ENCODE measurements at places on chromosomes 1 and 21.

- DNase-seq = no peak
Observed at GRCh38 chr1:118100686-118101514, 84.1 kb downstream of the SPAG17 start.

GRCh38 chr1:175918364-175918801 is 175.0 kb upstream of the TNR start:
- no peak for DNase-seq

DNA sequence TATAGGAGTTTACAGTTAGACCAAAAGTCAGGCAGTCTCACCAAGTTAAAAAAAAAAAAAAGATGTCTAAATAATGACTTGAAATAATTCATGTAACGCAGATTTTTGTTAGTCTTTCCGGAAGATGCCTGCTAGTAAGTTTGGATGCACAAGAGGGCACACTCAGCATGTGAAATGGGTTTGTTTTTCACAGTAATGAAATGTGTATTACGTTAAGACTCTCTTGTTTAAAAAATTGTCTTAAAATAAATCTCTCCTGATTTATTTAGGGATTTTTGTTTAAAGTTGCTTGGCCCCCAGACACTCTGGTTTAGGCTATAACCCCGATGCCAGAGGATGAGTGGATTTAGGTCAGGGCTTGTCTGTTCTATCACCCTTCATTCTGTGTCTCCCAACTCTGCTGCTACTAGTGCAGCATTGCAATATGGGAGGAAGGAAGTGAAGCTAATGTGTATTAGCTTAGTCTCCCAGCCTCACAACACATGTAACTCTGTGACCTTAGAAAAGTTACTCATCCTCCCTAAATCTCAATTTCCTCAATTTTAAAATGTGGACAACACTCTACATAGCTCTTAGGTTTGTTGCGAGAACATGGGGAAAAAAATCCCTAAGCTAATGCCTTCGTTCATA is 25.7 kb downstream of the CTH start:
- DNase-seq = no peak

DNA sequence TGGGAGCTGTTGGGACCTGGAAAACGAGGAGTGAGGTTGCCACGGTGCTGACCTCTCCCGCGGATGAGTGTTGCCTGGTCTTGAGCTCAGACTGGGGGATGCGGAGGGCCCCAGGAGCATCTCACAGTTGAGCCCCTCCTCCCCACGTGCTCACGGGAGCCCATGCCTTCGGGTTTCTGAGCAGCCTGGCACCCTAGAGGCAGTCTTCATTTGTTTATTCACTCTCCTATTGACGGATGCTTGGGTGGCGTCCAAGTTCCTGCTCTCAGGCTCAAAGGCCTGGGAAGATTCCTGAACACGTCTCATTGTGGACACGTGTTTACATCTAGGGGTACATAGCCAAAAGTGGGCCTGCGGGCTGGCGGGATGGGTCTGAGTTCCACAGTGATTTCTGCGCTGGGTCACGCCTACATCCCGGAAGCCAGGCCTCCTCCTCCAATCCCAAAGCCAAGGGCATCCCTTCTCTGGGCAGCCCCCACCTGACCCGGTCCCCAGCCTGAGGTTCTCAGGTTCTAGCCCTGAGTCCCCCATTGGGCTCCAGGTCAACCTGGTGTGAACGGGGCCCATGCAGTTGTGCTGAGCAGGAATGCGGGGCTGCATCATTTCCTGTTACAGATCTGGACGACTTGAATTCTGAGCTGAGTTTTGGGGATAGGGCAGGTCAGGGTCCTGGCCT is 14.7 kb downstream of the WNT3A start:
- no peak for DNase-seq

DNA sequence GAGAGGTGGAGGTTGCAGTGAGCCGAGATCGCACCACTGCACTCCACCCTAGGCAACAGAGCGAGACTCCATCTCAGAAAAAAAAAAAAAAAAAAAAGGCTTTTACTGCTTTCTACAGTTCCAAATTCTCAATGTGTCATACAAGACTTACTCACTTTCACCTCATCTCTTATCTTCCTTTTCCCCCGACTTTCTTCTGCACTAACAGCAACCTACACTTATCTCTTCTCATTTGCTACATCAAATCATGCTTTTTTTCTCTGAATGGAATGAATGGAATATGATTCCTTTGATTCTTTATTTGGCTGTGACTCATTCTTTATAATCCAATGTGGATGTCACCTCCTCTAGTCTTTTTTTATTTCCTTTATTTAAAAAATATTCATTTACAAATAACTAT is 168.4 kb upstream of the DMRTA2 start:
- DNase-seq = no peak

GRCh38 chr1:178986204-178986603 is 39.5 kb upstream of the FAM20B start:
- DNase-seq = no peak

GRCh38 chr1:47367651-47368050 is 34.1 kb downstream of the CMPK1 start:
- no peak for DNase-seq

DNA sequence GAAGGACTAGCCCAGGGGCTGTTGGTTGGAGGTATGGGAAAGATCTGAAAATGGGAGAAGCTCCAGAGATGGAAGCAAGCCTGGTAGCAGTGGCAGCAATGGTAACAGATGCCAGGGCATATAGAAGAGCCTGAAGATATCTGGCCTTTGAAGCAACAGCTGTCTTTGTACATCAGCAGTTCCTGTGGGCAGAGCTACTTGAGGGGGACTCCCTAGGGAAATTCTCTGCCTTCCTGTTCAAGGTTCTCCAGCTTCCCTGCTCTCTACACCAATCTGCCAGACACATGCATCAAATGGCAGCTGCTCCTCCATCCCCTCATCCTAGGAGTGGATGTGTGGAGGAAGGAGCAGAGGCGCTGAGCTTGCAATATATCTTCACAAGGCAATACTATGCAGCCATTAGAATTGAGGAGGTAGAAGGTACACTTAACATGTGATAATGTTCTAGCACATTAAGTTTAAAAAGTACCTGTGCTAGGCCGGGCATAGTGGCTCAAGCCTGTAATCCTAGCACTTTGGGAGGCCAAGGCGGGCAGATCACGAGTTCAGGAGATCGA is 2.2 kb downstream of the TMEM35B start:
- no peak for DNase-seq

DNA sequence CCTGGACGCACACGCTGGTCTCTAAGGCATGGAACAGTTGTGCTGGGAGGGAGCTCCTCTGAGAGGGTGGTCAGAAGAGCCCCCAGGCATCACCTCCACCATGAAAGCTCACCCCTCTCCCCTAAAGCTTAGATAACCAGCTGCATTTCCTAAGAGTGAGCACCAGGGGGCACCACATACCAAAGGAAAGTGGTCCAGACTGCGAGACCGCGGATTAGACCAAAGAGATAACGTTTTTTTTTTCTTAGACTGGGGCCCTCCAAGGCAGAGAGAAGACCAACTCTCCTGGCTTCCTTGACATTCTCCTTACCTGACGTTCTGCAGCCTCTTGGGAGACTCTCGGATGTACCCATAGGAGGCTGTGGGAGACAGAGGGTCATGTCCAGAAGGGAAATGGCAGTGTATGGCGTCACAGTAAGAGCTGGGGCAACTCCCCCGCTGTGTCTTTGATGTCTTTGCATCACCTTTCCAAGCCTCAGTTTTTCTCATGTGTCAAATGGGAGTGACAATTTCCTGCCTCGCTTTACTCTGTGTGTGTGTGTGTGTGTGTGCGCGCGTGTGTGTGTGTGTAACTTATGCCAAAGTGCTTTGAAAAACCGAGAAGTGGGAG is 12.3 kb upstream of the IFNLR1 start:
- peak; percentile 59 for DNase-seq

- DNase-seq = no peak
Observed at GRCh38 chr1:77874804-77875445, 13.5 kb upstream of the NEXN start.

DNA sequence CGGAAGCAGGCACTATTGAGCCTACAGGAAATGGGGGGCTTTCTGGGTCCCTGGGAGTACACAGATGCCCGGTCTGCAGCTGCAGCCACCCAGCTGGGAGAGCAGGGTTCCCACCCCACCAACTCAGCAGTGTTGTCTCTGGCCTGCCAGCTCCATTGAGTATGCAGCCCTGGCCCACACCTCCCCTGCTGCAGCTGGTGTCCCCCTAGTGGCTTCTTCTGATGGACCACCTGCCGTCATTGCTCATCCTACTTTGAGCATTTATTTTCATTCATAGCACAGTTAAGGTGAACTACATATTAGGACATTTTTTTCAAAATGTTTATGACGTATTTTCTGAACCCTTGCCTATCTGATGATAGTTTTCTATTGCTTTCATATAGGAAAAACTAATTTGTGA is 189.8 kb upstream of the LYPLAL1 start:
- DNase-seq = no peak

- no peak for DNase-seq
Observed at GRCh38 chr1:232273011-232273410, 356.9 kb downstream of the SIPA1L2 start.

DNA sequence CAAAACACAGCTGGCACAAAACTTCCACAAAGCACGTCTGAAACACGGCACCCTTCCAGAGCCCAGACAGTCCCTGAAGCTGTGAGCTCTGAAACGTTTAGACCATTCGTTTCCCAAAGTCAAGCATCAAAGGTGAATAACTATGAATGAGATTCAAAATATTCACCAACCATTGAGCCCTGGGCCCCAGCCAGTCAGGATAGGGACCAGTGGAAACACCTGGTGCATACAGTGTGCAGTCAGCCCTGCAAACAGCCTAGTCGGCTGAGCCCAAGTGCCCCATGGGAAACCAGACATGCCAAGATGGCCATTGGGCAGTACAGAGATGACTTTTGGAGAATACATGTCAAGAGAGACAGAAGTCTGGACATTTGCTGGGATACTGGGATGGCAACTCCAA is 90.4 kb upstream of the EDN2 start:
- DNase-seq = no peak
